ENCODE measurements at places on chromosomes 7 and 10.

- no peak for DNase-seq
Observed at GRCh38 chr7:741191-741671, 14.2 kb upstream of the PRKAR1B start.

DNA sequence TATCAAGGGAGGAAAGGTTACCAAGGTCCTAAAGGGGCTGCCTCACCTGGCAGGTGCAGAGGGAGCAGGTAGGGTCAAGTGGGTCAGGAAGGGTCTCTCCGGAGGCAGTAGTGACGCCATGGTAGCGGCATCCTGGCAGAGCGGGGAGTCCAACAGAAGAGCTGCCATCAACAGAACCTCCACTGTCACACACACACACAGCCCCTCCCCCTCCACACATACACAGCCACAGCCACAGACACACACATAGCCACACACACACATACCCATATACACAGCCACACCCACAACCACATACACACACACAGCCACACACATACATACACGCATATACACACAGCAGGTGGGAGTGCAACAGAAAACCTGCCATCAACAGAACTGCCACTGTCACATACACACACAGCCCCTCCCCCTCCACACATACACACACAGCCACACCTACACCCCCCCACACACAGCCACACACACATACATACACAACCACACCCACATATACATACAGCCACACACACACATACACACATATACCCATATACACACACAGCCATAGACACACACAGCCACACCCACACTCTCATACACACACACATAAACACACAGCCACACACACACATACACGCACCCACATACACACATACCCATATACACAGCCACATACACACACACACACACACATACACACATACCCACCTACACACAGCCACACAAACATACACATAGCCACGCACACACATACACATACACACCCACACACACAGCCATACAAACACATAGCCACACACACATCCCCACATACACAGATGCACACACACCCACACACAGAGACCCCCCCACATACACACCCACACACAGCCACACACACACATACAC is 23.1 kb downstream of the KCP start:
- DNase-seq, result no peak

- no peak for DNase-seq
Observed at GRCh38 chr10:6988654-6989053, 408.6 kb upstream of the PRKCQ start.

DNA sequence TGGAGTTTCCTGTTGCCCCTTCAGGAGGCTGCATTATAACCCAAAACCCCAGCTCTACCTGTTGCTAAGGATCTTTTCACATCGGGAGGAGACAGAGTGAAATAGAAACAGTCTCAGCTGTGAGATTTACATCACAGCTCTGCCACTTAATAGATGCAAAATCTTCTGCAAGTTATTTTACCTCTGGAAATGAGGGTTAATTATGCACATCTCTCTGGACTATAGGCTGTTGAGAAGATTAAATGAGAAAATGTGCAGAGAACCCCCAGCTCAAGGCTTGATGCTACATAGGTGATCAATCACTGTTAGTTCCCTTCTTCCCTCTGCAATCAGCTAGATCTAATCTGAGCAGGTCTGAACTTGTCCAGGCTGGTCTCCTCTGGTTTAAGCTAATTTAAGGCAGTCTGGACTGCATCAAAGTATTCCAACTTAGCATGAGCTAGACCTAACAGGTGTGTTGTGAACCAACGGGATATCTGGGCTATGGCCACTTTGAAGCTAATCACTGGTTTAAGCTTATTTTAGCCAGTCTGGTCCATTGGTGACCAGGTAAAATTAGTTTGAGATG is 8.9 kb upstream of the LRRC18 start:
- DNase-seq, result no peak

DNA sequence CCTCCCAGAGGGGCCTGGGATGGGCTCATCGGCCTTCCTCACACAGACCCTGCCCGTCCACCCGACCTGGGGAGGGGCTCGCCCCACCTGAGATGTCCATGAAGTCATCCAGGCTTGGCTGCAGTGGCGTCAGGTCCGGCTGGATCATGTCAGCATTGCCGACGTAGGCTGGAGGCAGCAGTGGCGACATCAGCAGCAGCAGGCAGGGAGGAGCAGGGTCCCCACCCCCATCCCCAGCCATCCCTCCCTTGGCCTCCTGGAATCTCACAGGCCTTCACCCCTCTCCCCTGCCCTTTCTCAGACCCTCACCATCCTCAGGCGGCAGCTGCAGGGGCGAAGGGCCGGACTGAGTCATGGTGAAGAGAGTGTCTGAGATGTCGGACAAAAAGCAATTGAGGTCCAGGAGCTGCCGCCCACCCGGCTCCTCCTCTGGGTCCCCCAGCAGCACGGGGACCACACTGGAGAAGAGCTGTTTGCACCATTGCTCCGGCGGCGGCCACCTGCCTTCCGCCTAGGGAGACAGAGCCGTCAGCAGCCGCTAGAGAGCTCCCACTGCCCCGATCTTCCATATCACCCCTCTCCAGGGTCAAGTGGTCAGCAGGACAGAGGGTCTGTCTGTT is 18.6 kb downstream of the MLXIPL start:
- DNase-seq, result no peak

GRCh38 chr7:2687338-2687869 is 598 bp upstream of the AMZ1 start:
- peak; percentile 51 for DNase-seq

DNA sequence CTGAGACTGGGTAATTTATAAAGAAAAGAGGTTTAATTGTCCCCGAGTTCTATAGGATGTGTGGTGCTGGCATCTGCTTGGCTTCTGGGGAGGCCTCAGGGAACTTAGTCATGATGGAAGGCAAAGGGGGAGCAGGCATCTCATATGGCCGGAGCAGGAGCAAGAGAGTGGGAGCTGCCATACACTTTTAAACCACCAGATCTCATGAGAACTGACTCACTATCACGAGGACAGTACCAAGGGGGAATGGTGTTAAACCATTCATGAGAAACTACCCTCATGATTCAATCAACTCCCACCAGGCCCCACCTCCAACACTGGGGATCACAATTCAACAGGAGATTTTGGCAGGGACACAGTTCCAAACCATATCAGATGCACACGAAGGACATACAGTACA is 199.9 kb upstream of the DPP6 start:
- no peak for DNase-seq

DNA sequence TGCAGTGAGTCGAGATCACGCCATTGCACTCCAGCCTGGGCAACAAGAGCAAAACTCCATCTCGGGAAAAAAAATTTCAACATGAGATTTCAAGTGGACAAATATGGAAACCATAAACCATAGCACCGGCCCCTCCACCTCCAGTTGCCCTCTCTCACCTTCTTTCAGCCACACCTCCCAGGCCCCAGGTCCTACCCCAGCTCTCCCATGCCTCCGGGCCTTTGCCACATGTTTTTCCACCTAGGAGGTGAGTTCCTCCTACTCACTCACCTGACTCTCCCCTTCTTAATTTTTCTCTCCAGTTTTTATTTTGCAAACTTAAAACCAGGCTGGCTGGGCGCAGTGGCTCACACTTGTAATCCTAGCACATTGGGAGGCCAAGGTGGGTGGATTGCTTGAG is 13.7 kb upstream of the CLDN4 start:
- DNase-seq, result no peak

- DNase-seq, result no peak
Observed at GRCh38 chr10:123395906-123396305, 241.7 kb downstream of the BUB3 start.

- no peak for DNase-seq
Observed at GRCh38 chr10:513393-513792, 176.1 kb downstream of the DIP2C start.

DNA sequence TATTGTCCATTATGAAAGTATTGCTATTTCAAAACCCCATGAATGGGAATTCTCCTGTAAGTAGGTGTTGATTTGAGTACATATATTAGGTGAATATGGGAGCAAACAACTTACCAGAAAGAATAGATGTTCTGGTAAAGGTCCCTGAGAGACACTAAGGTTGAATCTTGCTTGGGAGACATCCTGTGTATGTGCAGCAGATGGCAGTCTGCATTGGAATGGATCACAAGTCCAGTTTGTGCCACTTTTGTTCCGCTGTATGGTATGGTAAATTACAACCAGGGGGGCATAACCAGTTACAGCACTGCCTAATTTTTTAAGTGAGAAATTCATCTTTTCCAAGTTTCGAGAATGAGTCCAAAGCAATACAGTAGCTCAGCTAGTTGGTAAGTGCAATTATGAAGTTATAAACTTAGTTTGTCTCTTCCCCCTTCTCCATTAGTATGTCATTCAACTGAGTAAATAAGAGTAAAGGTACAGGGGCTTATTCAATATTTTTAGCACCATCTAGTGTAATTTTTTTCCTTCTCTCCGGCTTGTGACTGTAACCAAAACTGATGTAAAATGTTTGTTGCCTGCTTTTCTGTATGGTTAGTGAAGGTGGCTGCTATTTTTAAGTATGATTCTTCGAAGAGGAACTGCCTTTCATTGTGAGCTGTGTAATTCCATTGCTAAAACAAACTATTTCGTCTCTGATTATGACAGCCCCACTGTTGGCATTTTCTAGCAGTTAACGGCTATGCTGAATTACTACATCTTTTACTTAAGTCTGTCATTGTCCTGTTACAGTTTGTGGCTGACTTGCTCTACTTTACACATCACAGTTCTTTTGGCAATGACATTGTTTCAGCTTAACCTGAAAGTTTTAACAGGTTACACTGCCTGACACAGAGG is 2.8 kb downstream of the MCU start:
- no peak for DNase-seq

GRCh38 chr7:155291045-155291530 is 6.6 kb upstream of the INSIG1 start:
- DNase-seq, result no peak

GRCh38 chr7:92641921-92642511 is 51.8 kb upstream of the FAM133B start:
- no peak for DNase-seq

GRCh38 chr7:4185721-4186512 is 496.2 kb upstream of the FOXK1 start:
- DNase-seq, result no peak

GRCh38 chr7:151008511-151009323 is 15.6 kb downstream of the ATG9B start:
- no peak for DNase-seq

- no peak for DNase-seq
Observed at GRCh38 chr10:61784354-61785133, 117.0 kb upstream of the ARID5B start.

GRCh38 chr10:13100349-13101294 is 659 bp downstream of the OPTN start:
- no peak for DNase-seq

DNA sequence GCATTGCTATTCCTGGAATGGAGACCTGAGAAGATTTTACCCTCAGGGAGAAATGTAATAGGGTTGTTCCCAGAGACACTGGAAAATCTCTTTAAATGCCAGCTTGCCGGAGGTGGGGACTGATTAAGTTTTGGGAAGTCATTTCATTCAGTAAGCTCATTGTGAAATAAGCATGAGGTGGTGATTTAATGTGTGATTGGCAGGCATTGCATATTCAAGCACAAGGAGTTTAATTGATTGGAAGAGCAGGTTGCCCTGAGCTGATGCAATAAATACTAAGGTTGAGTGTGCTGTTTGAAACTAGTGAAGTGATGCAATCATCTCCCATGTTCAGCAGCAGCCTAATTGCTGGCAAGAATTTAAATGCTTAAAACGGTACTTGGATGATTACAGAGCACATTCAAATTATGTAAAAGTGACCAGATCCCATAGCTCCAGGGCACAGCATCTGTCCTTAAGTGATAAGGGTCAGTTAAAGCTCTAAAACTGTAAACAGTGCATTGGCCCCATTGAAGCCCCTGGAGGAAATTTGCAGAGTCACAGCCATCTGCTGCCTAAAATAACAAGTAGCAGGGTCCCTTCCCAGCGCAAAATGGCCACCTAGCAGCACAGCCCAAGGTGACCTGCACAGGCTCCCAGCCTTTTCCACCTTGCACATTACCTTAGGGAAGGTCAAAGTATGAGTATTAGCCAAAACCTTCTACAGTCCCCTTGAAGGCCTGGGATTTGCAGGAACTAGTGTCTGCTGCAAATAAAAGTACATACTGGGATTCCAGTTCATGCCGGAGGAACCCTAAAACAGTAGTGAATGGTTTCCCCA is 92.1 kb downstream of the CCDC71L start:
- DNase-seq, result peak; percentile 94

DNA sequence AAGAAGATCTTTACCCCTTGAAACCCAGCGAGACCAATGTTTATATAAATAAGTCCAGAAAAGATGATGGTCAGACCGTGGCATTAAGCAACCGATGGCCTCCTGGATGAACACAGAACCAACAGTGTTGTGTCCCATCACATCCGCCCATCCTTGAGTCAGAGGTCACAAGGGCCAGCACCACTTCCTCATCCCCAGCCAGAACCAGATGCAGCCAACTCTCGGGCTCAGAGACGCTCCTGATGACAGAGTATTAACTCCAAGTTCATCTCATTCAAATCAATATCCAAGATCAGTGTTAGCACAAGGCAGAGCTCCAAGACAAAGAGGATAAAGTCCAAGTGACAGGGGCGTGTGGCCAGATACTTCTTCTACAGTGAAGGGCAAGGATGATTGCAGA is 63.5 kb downstream of the FAM53B start:
- DNase-seq, result no peak

GRCh38 chr10:126842836-126843235 is 62.4 kb upstream of the DOCK1 start:
- no peak for DNase-seq

- no peak for DNase-seq
Observed at GRCh38 chr10:127332631-127333030, 136.2 kb upstream of the INSYN2A start.

DNA sequence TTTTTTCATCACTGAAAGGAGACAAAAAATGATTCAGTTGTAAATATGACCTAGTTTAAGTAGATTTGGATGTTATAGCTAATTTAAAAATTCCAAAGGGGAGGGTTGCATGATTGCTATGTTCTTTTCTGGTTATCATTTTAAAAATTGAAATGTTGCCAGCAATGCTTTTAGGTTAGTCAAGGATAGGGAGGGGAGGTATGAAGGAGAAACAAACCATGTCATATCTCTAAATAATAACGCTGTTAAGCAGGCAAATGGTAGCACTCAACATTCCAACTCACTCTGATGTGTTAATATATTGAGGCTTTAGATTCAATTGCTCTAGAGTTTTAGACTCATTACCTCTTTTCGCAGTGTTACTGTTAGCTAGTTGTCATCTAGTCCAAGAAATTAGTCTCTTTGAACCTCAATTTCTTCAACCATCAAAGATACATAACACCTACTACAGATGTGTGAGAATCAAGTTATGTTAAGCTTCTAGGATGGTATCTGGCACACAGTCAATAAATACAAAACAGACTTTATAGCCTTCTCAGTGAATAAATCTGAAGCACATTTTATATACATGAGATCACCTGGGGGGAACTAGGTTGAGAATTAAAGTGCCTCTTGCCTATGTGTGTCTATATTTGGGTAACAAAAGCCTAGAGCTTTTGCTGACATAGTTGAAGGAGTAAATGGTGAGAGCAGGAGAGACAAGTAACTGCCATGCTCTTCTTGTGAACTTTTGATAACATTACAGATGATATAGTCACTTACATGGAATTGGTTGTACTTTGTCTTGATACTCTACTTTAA is 124.9 kb downstream of the CSTF2T start:
- no peak for DNase-seq

GRCh38 chr10:57168611-57169240 is 807.7 kb upstream of the ZWINT start:
- DNase-seq, result no peak

- DNase-seq, result no peak
Observed at GRCh38 chr7:27923642-27923980, 183.6 kb downstream of the TAX1BP1 start.

All from BJ (cell line).